ENCODE measurements at places on chromosomes 11 and 22.

DNA sequence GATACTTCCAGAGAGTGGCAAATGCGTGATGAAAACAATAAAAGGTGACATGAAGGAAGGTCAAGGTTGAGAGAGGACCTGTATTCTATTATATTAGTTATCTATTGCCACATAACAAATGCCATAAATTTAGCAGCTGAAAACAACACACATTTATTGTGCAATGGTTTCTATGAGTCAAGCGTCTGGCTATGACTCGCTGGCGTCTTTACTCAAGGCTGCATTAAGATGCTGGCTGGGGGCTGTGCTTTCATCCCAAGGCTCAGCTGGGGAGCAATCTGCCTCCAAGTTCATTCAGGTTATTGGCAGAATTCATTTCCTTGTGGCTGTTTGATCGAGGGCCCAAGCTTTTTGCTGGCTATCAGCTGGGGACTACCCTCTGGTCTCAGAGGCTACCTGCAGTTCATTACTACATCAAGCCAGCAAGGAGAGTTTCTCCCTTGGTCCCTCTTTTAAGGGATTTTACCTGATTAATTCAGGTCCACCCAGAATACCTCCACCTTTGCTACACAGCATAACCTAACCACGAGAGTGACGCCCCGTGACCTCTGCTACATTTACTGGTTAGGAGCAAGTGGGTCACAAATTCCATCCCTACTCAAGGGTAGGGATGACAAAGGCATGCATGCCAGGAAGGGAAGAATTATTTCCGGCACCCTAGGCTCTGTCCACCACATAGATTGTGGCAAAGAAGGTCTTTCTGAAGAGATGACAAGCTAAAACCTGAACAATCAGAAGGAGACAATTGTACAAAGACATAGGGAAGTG, 549.1 kb downstream of the MN1 start:
- DNase-seq, result peak; percentile 86

GRCh38 chr22:38167988-38168407, 13.6 kb downstream of the PLA2G6 start:
- DNase-seq, result no peak

DNA sequence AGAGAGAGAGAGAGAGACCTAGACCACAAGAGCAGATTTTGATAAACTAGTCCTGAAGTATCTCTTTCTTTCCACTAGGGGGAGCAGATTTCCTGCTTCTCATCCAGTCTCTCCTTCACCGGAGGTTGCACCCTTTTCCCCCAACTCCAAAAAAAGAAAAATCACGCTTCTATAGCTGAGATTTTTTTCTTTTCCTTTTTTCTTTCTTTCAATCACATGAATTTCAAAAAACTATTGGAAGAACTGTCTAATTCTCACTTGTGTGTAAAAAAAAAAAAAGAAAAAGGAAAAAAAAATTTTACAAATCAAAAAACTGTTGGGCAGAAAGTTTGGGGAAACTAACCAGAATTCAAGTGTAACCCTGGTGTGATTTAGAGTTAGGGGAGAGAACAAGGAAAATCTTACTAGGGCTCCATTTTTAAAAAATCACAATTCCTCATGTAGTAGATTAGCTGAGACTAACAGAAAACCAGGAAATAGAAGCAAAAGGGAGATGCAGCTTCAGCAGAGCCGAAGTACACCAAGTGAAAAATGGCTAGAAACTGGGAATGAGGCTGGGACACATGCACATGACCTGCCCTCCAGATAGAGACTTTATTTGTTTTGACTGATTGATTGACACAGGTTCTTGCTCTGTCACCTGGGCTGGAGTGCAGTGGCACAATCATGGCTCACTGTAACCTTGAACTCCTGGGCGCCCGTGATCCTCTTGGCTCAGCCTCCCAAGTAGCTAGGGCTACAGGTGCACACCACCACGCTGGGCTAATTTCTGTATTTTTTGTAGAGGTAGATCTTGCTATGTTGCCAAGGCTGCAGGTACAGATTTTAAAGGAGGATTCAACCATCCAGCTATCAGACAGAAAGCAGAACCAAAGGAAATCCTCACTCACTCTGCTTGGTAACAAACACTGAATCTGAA, 27.1 kb downstream of the SDHD start:
- DNase-seq, result peak; percentile 72

DNA sequence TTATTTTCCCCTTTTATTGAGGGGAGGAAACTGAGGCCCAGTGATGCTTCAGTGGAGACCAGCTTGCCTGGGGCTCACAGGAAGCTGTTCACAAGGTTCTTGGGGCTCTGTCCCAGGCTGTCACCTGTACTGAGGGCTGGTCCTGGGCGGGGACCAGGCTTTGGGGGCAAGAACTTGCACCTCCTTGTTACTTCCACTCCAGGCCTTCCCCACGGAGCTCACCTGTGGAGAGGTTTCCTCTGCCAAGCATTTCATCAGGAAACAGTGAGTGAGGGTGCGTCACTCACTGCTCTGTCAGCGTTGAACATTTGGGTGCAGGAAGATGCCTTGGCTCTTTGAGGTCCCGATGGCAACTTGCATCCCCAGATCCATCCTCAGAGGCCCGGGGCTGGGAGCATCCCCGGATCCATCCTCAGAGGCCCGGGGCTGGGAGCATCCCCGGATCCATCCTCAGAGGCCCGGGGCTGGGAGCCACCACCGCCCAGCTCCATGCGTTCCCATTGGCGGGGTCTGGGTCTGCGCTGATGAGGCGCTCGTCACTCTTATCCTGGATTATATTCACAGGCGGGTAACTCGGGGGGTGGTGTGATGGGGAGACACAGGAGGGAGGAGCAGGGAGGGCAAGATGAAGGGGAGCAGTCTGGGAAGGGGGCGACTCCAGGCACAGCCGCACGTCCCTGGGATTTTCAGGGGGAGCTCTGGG, 1.4 kb upstream of the SMIM38 start:
- no peak for DNase-seq

DNA sequence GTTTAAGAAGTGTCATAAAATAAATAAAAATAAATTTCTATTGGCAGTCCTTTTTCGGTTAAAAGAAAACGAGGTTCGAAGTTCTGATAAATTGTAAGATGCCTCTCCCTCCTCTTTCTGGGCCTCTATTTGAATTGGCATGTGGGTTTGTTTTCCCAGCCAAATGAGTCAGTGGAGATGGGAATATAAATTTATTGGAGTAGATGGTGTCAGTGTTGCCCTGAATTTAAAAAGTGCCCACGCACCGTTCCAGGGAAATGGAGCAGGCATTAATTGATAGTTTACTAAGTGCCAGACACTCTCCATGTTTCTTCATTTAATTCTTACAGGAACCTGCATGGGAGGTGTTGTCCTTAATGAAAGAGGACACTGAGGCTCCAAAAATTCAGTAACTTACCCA, 119.2 kb downstream of the FEZ1 start:
- no peak for DNase-seq

GRCh38 chr11:34331329-34331728, 26.5 kb downstream of the ABTB2 start:
- peak; percentile 83 for DNase-seq

- peak; percentile 63 for DNase-seq
Measured at GRCh38 chr11:3808861-3809623, 682 bp downstream of the PGAP2 start.

- no peak for DNase-seq
Measured at GRCh38 chr11:68658097-68658496, 26.2 kb upstream of the GAL start.

- DNase-seq, result no peak
Measured at GRCh38 chr22:16800358-16800757, 24.9 kb downstream of the XKR3 start.

GRCh38 chr22:19811811-19812771, 42.6 kb downstream of the GNB1L start:
- no peak for DNase-seq

- no peak for DNase-seq
Measured at GRCh38 chr11:86606836-86607481, 65.5 kb downstream of the ME3 start.

GRCh38 chr22:46340676-46341075, 5.2 kb downstream of the TRMU start:
- no peak for DNase-seq

GRCh38 chr22:29710193-29710592, 9.6 kb upstream of the CABP7 start:
- DNase-seq, result no peak
